ENCODE measurements at places on chromosomes 3 and 15.

- no peak for DNase-seq
These were observed 109.1 kb upstream of the WNT5A start for GRCh38 chr3:55596212-55596611.

- DNase-seq, result no peak
These were observed 21.1 kb downstream of the MAPK6 start for GRCh38 chr15:52039925-52040781.

DNA sequence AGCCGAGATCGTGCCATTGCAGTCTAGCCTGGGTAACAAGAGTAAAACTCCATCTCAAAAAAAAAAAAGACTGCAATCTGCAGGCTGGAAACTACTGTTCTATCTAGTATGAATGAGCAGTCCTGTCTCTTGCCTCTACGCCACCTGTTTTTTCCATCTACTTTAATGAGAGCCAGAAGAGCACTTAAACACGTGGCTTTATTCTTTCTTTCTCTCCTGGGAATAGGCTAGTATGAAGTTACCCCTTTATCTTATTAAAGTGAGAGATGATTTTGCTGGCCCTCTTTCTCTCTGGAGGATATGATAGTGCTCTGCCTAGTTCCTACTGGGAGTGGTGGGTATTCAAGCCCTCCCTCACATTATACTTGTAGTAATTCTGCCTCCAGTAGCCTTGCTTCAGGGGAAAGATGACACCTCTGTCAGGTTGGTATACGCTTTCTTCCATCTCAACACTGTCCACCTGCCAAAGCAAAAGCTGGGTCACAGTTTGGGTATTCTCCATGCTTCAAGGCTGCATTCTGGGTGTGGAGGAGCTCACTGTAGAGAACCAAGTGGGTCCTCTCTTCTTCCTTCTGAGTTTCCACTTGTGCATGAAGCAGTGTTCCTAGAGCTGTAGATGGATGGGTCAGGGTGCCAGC lies 17.8 kb downstream of the MAPKBP1 start:
- DNase-seq, result no peak

DNA sequence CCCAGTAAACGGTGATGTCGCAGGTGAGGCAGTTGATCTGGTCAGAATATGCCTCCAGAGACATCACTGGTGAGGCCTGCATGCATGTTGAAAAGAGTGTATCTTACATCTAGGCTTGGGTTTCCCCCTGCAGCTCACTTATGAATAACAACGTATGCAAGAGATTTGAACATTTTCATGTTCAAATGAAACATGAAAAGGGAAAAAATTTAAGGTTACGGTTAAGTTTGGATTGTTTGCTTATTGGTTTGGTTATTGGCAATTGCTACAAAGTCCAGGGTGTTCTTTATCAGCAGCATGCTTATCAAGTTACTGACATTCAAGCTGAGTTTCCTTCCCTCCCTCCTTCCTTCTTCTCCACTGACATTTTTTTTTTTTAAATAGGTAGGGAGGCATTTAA lies 123.2 kb downstream of the IGF1R start:
- no peak for DNase-seq

- no peak for DNase-seq
These were observed 292.4 kb upstream of the CBLB start for GRCh38 chr3:106161246-106161645.

DNA sequence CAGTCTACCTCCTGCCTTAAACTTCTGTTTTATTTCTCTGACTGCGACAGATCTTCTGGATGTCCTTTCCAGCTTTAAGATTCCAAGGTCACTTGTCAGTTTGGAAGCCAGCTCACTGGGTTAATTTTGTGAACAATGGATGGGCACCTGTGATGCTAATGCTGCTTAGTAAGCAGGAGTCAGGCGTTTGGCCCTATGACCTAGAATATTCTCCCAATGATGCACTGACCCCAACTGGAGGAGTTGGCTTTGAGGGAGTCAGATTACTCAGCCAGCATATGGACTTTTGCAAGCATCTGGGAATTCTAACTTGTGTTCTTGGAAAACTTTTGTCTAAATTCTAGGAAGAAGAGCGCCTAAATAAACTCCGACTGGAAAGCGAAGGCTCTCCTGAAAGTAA lies 28.1 kb downstream of the HACD3 start:
- no peak for DNase-seq

GRCh38 chr3:152204218-152204617 lies 64.5 kb upstream of the MBNL1 start:
- no peak for DNase-seq

GRCh38 chr3:44108481-44108880 lies 133.2 kb upstream of the TOPAZ1 start:
- no peak for DNase-seq

DNA sequence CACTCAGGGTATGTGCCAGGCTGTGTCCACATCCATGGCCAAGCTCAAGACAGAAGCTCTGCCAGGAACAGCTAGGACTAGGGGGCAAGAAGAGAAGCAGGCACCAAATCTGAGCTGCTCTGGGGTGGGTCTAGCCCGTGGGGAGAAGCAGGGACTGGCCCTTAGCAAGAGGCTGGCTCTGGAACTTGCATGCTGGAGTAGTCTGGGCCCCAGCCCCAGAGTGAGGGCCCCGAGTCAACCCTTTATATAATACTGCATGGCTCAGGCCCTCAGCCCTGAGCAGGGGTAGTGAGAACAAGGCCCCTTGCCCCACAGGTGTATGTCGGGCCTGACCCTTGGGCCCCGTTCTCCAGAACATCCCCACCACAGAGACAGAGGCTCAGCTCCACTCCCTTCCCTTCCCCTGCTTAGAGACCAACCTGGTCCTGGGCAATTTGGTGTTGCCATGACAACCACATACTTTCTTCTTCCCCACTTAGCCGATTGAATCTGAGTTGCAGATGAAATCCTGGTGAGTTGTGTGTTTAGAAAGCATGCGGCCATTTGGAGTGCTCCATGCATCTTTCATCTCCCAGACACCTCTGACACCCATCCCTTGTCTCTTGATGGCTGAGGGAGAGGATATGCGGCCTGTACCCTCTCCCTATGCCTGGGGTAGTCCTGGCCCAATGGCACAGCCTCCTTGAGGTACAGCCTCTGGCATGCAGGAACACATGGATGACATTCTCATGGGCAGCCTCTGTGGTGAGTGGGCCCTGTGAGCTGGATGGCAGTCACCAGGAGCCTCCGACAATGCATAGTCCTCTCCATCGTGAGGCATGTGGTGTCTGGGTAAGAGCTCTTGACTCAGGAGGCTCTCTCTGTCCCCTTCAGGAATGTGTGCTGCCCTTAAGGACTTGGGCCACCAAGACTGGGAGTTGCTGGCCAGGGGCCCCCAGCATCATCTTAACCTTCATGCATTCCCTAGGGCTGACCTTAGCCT lies 29.2 kb upstream of the SFMBT1 start:
- no peak for DNase-seq

GRCh38 chr3:193621127-193621526 lies 28.1 kb downstream of the OPA1 start:
- no peak for DNase-seq

GRCh38 chr15:68618908-68619698 lies 40.3 kb downstream of the CORO2B start:
- DNase-seq, result no peak

DNA sequence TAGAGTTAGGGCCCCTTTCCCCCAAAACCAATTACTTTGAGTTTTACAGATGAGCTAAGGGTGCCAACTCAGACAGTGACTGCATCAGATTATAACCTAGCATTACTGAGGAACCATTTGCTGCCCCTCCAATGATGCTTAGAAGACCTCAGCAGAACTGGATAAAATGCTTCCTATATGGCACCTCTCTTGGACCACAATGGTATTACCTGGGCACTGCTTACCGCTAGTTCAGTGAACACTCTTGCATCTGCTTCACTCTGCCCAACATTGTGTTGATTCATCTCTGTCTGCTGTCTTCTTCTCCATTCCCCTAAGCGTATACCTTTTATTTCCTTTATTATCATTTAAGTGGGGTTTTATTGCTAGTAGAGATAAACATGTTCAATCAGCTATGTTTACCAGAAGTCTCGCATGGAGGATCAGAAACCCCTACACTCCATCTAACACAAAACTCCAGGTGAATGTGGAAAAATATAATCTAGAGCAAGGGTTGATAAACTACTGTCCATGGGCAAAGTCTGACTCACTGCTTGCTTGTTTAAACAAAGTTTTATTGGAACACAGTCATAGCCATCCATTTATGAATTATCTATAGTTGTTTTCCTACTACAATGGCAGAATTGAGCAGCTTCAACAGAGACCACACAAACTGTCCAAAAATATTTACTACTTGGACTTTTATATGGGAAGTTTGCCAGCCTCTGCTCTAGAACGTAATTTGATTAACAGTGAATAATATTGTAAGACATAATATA lies 100.2 kb upstream of the PTX3 start:
- DNase-seq, result no peak

- DNase-seq, result no peak
These were observed 41.8 kb upstream of the MRPL3 start for GRCh38 chr3:131544557-131544956.

DNA sequence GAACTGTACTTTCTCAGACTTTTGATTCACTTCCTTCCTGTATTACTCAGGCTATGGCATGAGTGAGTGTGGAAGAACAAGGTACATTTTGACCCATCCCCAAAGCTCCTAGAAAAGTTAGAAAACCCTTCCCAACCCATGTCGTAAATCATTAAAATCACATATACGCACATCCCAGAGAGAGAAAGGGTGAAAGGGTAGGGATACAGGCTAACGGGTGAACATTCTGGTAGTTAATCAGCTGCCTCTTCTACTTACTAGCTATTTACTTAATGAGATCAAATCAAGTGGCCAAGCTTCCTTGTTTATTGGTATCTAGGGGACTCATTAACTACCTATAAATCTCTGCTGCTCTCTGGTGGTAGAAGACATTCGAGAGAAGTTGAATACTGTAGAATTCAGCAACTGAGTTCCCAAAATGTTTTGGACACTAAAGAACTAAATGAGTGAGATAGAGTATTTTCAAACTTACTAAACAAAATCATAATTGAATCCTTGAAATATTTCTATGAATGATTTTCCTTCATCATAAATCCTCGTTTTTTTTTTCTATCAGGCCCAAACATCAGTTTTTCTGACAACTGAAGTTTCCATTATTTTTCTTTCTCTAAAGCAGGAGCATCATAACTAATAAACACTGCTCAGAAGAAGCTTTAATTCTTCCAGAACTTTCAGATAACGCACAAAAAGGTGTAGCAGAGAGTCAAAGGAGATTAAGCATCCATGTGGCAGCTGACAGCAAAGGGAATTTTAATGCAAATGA lies 124.2 kb downstream of the IMPG2 start:
- DNase-seq, result no peak

DNA sequence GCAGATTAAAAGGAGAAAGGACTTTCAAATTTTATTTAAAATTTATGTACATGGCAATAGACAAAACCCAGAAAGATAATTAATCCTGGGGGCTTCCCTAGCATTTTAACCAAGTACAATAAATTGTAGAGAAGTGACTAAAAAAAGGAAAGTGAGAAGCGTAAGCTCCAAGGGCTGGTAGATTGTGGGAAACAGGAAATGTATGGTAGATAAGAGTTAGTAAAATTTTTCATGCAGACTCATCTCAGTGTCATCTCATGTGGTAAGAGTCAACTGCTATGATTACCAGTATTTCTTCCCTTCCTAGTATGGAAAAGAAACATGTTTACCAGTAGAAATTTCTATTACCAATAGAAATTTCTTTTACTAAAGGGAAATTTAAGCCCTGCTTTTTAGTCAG lies 464.3 kb upstream of the AGTR1 start:
- DNase-seq, result no peak

DNA sequence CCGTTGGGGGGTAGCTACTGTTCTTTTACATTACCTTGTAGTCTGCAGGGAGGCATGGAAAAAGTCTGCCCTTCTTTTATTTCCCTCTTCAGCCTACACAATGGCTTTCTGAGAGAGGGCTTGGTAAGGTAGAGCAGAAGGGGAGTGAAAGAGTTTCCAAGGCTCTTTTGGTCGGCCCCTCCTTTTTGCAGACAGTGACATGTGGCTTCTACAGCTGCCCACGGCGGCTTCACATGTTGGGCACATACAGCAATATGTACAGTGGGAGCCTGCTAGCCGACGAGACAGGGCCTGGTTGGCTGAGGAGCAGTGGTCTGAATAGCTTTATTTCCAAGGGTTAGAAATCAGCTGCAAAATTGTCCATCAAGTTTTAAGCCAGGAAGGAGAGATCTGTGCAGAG lies 4.0 kb downstream of the INAFM2 start:
- DNase-seq, result no peak

DNA sequence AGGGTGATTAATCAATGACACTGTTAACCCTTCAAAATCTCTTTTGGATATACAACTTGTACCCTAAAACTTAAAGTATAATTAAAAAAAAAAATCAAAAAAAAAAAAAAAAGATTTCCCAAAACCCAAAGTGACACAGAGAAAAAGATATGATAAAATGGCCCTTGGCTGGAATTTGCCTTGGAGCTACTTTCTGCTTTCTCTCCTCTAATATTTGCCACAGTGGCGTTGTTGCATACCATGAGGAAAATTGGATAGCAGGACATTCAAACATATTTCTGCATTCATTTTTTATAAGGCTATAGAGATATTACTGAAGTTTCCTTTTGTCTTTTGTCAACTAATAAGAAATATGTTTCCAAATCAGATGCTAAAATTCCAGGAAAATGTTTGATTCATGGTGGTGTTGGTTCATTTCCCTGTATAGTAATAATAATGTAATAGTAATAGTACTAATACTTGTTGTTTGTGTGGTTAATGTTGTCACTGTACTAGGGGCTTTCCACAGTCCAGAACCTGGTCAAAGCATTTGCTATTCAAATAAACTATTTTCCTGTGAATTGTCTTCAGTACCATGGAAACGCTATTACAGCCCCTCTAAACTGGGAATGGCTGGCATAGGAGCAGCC lies 441.3 kb upstream of the THBS1 start:
- DNase-seq, result no peak

DNA sequence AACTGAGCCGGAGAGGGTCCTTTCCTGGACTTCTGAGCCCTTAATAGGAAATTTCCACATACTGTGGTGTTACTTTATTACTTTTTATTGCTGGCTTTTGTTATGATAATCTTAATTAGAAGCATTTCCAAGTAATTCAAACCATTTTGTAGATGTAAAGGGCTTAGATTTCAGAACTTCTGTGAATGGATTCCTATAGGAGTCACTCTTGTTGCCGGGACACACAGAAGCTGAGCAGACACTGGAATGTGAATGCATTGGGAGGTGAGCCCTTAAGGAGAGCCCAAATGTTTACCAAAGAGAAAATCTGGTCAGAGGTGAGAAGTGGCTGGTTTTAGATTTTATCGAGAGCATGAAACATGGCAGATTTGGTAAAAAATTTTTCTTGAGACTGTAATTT lies 87.4 kb downstream of the FNDC3B start:
- DNase-seq, result no peak

- DNase-seq, result no peak
These were observed 15.3 kb downstream of the TTC21A start for GRCh38 chr3:39122813-39123212.

- DNase-seq, result no peak
These were observed 237.0 kb upstream of the LRTM1 start for GRCh38 chr3:55164876-55165275.

GRCh38 chr3:46112296-46112695 lies 85.0 kb upstream of the XCR1 start:
- DNase-seq, result no peak

DNA sequence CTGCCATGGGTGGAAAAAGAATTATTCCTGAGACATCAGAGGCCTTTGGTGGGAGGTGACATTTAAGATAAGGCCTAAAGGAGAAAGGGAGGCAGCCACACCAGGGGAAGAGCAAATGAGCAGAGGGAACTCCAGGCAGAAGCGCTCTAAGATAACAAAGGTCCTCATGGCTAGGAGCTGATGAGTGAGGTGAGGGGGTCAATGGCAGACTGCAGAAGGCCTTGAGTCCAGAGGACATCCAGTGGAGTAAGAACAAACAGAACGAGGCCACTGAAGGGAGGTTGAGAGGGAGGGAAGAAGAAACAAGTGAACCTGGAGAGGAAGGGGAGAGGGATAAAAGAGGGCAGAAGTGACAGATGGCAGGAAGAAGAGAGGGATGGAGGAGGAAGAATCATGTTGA lies 97.3 kb downstream of the CTNNB1 start:
- DNase-seq, result no peak
